ENCODE measurements at places on chromosomes 2 and 18.

GRCh38 chr2:193783681-193784080 is 1588.9 kb upstream of the TMEFF2 start:
- no peak for DNase-seq

GRCh38 chr2:57943315-57943714 is 103.3 kb upstream of the VRK2 start:
- DNase-seq: no peak

- no peak for DNase-seq
Measured at GRCh38 chr18:24016643-24017042, 2.1 kb downstream of the TTC39C start.

GRCh38 chr2:234993541-234993981 is 41.7 kb downstream of the SH3BP4 start:
- no peak for DNase-seq

- DNase-seq: no peak
Measured at GRCh38 chr2:120669121-120669952, 66.3 kb upstream of the GLI2 start.

- no peak for DNase-seq
Measured at GRCh38 chr2:239305771-239306170, 95.0 kb downstream of the HDAC4 start.

DNA sequence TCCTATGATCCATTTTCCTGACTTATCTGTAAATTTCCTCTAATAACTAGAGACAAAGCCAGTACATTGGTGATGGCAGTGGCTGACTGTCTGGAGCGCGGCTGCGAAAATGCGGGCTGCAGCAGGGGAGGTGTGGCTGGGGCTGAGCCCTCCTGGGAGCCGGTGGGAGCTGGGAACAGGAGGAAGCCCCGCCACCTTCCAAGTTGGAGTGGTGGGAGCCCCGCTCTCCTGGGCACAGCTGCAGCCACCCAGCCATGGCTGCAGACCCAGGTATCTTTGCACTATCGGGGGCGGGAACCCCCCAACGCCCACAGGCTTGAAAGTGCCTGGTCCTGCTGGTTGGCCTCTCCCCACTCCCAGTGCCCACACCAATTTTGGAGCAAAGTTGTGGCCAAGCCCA is 633.0 kb upstream of the TMEFF2 start:
- no peak for DNase-seq

GRCh38 chr2:189657867-189658266 is 3.4 kb upstream of the ASNSD1 start:
- DNase-seq: no peak

DNA sequence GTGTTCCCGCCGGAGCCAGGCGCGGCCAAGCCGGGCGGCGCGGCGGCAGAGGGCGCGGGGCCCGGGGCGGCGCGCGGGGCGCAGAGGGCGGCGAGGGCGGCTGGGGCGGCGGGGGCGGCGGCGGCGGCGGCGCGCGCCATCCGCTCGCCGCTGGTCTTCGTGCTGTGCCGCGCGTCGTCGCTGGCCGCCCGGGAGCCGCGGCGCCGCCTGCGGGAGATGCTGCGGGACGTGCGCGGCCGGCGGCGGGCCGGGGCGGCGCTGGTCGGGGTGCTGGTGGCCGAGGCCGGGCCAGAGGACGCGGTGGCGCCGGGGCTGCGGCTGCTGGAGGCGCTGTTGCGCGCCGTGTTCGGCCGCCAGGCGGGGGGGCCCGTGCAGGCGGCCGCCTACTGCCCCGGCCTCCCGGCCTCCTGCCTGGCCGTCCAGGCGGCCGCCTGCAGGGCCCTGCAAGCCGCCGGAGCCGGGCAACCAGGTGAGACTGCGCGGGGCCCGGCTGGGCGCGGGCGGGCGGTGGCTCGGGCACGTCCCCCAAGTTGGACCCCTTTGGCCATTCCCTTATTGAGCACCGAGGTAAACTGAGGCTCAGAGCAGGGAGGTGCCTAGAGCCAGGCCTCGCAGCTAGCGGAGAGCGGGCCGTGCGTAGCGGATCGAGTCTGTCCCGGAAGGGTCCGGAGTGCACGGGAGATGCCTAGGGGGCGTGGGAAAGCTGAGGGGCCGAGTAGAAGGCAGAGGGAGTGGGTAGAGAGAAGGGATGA is 584 bp downstream of the C2orf72 start:
- DNase-seq: no peak

- DNase-seq: no peak
Measured at GRCh38 chr18:74284191-74284979, 7.4 kb downstream of the CYB5A start.

DNA sequence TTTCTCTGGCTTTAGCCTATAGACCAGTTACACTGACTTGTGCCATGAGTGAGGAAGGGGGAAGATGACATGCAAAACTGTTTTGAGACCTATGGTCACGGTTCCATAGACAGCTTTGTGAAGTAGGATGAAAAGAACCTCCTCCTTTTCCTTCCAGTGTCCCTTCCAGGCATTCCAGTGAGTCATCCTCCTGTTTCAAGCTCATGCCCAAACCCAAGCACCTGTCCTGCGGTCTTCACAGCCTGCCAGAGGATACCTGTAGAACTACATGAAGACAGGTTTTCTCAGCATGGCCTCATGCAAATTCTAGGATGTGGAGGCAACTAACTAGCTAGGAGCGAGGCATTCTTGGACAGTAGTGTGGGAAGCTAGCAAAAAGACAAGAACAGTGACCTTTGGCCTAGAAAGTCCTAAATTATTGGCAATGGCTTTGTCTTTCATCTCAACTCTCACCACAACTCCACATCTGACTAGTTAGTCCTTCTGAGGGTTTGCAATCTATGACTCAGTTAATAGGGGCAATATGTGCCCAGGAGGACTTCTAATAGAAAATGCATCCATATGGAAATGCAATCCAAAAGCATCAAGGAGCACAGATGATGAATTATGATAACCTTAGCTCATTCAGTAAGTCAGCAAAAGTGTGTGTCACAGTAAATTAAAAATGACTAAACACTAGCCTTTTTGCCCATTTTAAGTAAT is 154.7 kb downstream of the RBM43 start:
- no peak for DNase-seq

GRCh38 chr2:207930747-207931146 is 94.6 kb downstream of the PLEKHM3 start:
- no peak for DNase-seq

DNA sequence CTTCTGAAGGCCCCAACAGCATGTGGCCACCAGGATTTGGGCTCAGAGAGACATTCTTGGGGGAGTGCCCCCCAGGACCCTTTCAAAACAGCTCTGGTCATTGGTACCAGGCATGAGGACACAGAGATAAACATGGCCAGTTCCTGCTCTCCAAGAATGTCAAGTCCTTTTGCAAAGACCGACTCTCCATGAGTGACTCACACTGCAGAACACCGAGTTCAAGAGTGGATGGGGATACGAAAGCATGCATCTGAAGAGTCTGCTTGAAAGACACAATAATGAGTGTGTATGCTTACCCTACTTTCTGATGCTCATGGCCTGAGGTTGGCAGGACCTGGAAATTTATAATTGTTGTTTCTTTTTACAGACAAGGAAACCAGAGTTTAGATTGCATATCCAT is 450.6 kb downstream of the TSN start:
- DNase-seq: no peak

DNA sequence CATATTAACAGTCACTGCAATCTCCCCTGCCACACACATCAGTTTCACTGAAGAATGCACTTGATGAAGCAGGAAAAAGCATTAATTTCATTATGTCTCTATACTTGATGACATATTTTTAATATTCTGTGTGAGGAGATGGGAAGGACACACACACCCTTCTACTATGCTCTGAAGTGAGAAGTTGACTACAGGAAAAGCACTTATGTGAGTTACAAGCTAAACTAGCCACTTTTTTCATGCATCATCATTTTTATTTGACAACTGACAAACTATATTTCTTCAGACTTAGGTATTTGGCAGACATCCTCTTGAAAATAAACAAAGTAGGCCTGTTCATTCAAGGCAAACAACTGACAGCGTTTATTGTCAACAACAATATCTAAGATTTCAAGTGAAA is 150.4 kb upstream of the ID2 start:
- DNase-seq: no peak

DNA sequence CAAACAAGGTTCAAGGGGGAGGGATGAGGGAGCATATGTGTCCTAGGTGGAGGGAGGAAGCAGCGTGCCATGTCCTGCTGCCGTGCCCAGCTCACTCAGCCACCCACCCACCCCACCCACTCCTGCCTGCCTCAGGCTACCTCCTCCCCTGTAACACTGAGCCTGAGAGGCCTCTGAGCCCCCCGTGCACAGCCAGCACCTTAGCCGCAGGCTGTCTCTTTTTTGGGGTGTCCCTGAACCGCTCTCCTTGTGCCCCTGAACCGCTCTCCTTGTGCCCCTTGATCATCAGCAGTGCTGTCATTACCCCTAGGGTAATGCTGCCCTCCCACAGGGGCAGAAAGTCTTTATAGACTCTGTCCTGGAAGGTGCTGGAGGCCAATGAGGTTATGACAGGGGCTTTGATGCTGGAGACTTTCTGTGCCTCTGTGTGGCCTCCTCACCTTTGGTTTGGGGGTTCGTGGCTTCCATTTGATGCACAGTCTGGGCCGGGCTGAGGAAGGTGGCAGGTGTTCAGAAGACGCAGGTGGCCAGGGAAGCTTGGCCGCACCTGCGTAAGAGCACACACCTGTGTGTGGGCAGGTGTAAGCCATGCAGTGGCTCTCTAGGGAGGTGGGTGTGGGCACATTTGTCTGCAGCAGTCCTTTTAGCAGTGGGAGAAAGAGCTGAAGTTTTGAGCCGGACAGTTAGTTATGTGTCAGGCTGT is 140.0 kb downstream of the SEPTIN10 start:
- DNase-seq: no peak

GRCh38 chr2:95061119-95061512 is 35.6 kb downstream of the MAL start:
- DNase-seq: no peak
